Stimulated activated CD4-positive, alpha-beta T cell treated with anti-CD3 and anti-CD28 coated beads, TNF-alpha, amount 100 ng/mL, for 1 hour (primary cell): ENCODE measurements at places on chromosomes 2 and 18.

DNA sequence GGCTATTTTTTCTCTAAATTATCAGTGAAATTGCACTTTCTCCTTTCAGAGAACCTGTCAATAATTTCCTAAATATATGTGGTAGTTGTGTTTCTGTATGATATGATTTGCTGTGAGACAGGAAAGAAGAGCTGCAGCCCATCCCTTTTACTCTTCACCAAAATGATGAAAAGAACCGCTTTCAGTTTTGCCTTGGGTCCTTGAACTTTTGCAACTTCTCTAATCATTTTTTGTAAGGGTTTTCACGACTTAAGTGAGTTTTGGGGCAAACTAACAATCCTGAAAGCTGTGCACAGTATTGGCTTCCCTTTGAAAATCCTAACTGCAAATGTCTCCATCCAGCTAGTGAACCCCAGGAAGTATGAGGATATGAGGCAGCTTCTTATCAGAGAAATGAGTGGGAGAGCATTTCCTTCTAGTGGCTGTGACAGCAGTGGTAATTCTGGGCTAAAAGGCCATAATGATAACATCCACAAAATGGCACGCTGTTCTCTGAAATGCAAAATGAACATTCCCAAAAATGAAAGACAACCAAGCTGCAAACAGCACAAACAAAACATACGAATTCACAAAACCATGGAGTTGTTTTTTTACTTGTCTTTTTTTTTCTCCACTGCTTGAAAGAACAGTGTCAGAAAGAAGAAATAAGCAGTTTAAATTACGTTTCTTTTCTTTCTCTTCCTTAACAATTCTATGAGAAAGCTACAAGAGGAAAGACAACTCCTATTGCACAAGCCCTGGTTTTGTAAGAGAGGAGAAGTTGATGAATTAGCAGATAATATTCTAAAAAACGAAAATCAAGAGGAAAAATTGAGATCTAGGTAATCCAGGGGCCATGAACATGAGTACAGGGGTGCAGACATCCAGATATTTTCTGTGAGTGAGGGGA lies 1291.6 kb upstream of the ZEB2 start:
- DNase-seq = no peak

GRCh38 chr2:236627841-236628240 lies 58.2 kb downstream of the ACKR3 start:
- no peak for DNase-seq

GRCh38 chr2:22753476-22753875 lies 631.5 kb upstream of the KLHL29 start:
- DNase-seq = no peak

DNA sequence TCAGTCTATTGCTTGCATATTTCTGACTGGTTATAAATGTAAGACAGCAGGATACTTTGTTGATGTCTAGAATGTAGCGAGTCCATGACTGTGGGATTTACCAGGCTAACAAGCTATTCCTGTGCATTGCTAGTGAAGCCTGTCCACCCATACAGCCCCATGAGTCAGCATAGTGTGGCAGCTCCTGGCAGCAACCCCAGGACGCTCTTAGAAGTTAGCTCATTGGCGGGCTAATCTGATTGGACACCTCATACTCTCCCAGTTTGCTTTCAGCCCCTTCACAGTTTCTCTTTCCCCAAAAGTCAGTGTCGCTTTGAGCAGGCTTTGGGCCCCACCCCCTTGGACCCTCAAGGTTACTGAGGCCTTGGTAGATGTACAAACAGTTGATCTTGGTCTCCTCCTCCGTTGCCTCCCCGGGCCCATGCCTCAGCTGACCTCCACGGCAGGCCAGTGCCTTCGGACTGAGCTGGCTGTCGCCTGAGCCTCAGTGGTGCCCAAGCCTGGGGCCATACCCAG lies 48.0 kb downstream of the COA5 start:
- DNase-seq = no peak
